ENCODE measurements at places on chromosomes 4 and X.

- DNase-seq, result no peak
Measured at GRCh38 chr4:152682143-152682941, 2.5 kb upstream of the TMEM154 start.

DNA sequence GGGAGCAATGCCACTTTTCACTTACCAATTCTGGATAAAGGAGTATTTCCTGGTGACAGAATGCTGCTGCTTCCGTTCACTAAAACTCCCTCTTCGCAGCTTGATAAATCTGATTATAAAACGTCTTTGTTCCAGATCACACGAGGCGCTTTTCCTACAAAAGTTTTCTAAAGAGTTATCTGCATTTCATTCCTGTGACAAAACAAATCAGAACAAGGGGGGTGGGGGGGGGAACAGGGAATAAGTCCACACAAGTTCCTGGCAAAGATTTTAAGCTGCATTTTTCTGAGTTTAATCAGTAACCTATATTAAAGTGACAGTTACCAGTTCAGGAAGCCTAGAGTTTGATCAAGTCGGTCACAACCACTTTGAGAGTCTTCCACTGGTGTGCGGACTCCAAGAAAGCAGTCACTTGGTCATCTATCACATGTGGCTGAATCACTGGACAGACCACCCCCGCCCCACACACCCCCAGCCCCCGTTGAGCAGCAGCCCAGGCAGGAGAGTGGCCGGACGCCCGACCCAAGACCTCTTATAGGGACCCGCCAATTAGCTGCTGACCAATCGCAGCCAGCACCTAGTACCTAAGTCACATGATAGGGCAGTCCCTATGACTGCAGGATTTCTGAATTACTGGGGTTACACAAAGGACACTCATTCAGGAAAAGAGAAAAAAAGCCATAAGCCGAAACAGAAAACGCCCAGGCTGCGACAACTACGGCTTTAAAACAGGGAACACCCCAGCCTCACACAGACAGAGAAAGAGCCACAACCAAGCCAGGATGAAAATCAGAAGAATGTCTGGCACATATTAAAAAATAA, 569.3 kb upstream of the DIPK2B start:
- no peak for DNase-seq

GRCh38 chrX:21975812-21976211, 35.3 kb downstream of the SMS start:
- no peak for DNase-seq

DNA sequence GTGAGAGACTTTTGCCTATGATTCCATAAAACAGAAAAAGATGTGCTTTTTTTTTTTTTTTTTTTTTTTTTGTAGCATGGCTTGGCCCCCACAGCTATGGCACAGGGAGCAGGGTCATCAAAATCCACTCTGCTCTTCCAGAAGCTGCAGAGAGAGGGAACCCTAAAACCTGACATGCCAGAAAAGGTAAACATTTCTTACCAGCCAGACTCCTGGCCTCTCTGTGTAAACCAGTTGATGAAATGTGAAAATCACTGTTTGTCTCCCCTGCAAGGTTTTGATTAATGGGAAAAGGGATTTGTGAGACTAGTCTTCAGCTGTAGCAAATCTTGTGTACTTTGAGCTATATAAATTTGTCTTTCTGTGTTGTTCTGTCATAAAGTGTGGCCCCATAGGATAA, 105.9 kb downstream of the ARSJ start:
- DNase-seq, result no peak

DNA sequence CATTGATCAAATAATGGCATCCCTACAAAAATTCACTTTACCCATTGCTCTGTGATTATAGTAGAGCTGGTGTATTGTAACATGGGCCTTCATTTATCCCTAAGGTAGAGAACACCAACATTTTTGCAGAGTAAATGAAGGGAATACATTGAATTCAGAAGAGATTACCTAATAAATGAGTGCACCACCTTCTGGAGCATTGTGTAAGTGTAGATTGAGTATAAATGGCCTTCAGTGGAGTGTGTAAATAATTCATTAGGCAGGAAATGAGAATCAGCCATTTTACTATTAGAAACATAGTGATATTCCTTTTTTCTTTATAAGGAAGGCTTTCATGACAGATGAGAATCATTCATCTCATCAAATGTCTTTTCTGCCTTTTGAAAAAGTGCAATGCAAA, 155.8 kb downstream of the FAM47B start:
- no peak for DNase-seq

- no peak for DNase-seq
Measured at GRCh38 chr4:185395238-185395955, at the start of gene LRP2BP. Gene LRP2BP, minus strand, starts transcription at chr4:185395924. Its CDS starts 17,738 bp downstream, at chr4:185378186.

- no peak for DNase-seq
Measured at GRCh38 chr4:144645102-144645630, 790 bp upstream of the HHIP start.

- no peak for DNase-seq
Measured at GRCh38 chrX:75623535-75623934, 100.7 kb upstream of the ZDHHC15 start.

DNA sequence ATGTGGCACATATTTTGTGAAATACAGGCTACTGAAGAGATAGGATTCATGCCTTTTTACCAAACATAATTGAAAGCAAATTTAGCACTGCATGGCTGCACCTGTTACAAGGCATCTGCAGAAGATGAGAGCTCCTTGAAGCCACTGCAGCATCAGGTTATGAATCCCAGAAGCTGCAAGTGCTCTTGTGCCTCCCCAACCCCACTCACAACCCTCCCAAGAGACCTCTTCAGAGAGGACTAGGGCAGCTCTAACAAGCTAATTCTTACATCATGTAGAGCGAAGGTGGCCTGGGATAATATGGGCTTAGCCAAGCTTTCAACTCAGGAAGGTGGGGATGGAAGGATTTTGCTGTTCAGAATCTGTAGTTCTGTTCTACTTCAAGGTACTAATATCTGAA, 27.2 kb downstream of the MFAP3L start:
- no peak for DNase-seq

DNA sequence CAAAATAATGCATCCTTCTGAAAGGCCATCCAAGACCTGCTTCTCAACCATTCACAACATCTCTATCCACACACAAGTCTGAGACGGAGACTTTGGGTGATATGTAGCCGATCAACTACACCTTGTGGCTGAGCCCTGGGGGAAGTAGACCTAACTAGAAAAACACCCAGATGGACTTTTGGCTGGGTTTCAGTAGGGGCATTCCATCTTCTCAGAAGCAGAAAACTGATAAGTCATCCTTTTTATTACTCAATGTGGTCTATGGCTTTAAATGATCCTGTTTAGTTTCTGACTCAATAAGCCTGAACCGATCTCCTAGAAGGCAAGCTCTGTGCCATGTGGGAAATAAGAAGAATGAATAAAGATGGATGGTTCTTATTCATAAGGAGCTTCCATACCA, 82.5 kb upstream of the AFF2 start:
- no peak for DNase-seq

GRCh38 chr4:33090910-33091309, 2370.7 kb downstream of the PCDH7 start:
- no peak for DNase-seq

- DNase-seq, result peak; percentile 33
Measured at GRCh38 chr4:40301603-40302002, 33.5 kb upstream of the CHRNA9 start.

- DNase-seq, result no peak
Measured at GRCh38 chr4:73725985-73726384, 14.4 kb upstream of the CXCL8 start.

DNA sequence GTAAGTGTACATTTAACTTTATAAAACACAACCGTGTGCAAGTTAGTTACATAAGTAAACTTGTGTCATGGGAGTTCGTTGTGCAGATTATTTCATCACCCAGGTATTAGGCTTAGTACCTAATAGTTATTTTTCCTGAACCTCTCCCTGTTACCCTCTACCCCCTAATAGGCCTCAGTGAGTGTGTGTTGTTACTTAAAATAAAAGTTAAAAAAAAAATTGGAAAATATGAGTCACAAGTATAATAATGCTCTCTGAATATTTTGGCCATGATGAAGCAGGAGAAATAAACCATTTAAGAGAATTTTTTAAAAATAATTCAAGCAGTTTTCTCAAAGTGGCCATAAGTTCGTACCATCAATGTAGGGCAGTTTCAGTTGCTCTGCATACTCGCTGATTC, 105.1 kb upstream of the GRID2 start:
- DNase-seq, result no peak

DNA sequence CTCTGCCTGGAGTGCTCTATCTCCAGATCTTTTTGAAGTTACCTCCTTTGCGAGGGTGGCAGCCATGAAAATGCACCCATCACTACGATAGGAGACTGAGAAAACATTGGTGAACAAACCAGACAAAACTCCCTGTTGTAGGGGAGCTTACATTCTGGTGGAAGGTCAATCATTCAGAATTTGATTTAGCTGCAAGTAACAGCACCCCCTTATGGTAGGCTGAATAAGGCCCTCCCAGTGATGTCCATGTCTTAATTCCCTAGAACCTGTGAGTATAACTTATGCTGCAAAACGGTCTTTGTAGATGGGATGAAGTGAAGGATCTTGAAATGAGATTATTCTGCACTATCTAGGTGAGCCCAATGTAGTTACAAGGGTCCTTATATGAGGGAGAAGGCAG, 5.6 kb upstream of the TEC start:
- DNase-seq, result no peak

- DNase-seq, result no peak
Measured at GRCh38 chrX:11272290-11272689, 20.9 kb upstream of the AMELX start.

DNA sequence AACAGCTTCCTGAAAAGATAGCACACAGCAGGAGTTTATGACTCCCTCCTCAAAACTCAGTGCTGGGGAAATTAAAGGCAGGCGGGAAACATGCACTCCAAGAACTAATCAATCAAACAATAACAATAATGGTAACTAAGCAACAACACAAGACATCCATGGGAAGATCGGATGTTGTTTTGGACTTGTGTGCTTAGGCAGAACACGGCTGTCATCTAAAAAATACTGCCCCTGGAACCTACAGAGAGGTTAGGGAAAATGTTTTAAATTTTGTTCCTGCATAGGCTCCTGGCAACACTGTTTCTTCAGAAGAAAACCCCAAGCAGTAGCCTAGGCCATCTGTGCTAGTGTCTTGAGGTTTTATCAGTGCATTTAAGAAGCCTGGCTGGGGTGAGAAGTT, 1378.2 kb downstream of the STIM2 start:
- no peak for DNase-seq

DNA sequence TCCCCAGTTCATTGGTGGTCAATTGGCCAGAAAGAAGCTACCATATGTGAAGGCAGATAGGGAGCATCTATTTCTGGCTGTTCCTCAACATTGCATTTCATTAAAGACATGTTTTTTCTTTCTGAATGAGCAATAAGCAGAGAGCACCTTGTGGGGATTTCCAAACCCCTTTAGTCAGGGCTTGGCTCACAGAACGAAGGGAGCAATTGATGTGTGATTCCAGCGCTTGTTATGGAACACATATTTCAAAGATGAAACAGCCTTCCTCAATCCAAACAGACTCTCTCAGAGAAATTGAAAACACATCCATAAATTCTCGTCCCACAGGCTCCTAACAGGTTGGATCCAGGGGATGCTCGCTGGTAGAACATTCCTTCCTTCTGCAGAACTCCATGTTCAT, 84.1 kb downstream of the CLCN4 start:
- no peak for DNase-seq

DNA sequence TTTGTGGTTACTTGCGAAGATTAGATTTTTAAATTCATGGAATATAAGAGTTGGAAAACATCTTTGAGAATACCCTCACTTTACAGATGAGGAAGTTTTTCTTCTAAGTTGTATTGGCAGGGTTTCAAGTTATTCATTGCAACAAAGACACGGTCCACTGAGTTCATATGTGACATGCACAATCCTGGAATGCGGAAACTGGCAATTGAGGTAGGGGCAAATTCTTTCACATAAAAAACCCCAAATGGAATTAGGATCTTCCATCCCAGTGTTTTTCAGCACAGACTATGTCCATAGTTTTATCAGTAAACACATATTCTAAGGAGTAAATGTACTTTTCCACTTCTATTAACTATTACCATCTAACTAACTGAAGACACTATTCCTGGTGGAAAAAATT, 81.8 kb upstream of the NAP1L5 start:
- no peak for DNase-seq

DNA sequence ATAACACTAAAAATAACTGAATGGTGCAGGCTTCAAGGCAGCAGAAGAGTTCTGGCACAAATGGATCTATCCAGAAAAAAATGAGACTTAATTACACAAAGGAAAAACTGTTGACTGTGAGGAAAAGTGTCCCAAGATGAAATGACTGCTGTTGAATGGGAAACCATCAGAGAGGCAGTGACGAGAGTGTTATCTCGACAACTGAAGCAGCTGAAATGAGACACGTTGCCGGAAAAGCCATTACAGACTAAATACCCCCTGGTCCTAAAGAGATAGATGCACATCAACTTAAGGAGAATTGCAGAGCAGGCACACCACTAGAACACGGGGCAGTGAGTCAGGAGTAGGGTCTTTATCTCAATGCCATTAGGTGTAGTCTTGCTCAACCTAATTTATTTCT, 277.8 kb downstream of the DMD start:
- DNase-seq, result no peak

GRCh38 chrX:150536455-150537116, 31.8 kb upstream of the MTM1 start:
- no peak for DNase-seq

- no peak for DNase-seq
Measured at GRCh38 chr4:178140326-178140915, 698.2 kb upstream of the AGA start.

DNA sequence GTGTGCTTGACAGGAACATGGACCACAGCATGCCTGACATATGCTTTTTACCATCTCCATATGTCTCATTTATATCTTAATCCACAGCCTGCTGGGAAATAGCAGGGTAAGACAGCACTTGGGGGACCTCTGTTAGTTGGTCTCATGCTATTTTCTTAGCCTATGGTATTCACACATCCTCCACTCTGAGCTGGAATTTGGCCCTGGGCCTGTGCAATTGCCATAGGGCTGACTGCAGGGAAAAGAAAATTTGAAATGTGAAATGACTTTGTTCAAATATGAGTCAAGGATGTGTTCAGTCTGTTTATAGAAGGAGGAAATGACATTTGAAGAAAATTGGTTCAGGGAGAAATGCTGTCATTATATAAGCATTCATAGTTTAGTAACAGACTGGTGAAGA, 9.6 kb upstream of the MAP7D3 start:
- DNase-seq, result no peak

GRCh38 chr4:142818476-142818875, 27.6 kb downstream of the INPP4B start:
- no peak for DNase-seq

- no peak for DNase-seq
Measured at GRCh38 chrX:404656-405055, 17.9 kb upstream of the PPP2R3B start.

DNA sequence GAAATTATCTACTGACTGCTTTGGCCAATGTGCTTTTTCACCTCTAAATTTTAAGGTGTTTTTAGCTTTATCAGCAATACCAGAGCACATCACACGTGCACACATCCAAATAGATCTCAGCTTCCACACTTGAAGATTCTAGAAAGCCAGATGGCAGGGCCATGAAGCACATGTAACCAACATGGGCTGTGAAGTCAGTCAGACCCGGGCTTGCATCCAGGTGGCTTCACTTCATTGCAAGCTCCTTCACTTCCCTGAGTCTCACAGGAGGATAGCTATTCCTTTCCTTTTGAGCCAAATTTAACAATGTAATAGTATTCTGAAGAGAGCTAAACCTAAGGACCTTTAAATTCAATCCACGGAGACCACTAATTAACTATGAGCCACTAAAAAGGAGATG, 86.5 kb downstream of the SH3RF1 start:
- DNase-seq, result no peak

GRCh38 chrX:123464709-123465108, 268.1 kb downstream of the THOC2 start:
- no peak for DNase-seq
